ENCODE measurements at places on chromosomes 13 and 19. TPM values are rescaled to one million over a fixed set of nuclear protein-coding genes. Genes with fewer than 3 reads are reported as not detected.

EPS8L1 gene
- total RNA-seq: 23.3 TPM

STOML3 gene
- total RNA-seq: not detected

PGLYRP2 gene
- total RNA-seq: not detected

ZNF525 gene
- total RNA-seq: 14.2 TPM

GARIN5A gene
- not detected for total RNA-seq

CGB5 gene
- total RNA-seq: not detected

CEBPA gene
- total RNA-seq: 73.2 TPM

SLC6A16 gene
- 1.6 TPM for total RNA-seq

SLITRK6 gene
- total RNA-seq: not detected

SF3A2 gene
- total RNA-seq: 15.5 TPM

COPE gene
- total RNA-seq: 166 TPM

ZNF146 gene
- 38.7 TPM for total RNA-seq

ZNF98 gene
- total RNA-seq: 0.26 TPM

PSG2 gene
- total RNA-seq: not detected

MYO1F gene
- total RNA-seq: 8.0 TPM

BEST2 gene
- total RNA-seq: not detected

PSG1 gene
- not detected for total RNA-seq

GRAMD1A gene
- total RNA-seq: 90.8 TPM

CATSPERD gene
- not detected for total RNA-seq

KLF1 gene
- total RNA-seq: not detected

ATP4A gene
- 8.2 TPM for total RNA-seq

ZNF304 gene
- total RNA-seq: 2.9 TPM

ZNF846 gene
- 4.7 TPM for total RNA-seq

TPP2 gene
- total RNA-seq: 73.5 TPM

NAPSA gene
- total RNA-seq: 1.8 TPM

NKPD1 gene
- not detected for total RNA-seq

KLK2 gene
- total RNA-seq: not detected

Measured in body of pancreas (tissue), 4 donors.